T-helper 9 cell (primary cell): ENCODE measurements at places on chromosomes 3 and 15.

DNA sequence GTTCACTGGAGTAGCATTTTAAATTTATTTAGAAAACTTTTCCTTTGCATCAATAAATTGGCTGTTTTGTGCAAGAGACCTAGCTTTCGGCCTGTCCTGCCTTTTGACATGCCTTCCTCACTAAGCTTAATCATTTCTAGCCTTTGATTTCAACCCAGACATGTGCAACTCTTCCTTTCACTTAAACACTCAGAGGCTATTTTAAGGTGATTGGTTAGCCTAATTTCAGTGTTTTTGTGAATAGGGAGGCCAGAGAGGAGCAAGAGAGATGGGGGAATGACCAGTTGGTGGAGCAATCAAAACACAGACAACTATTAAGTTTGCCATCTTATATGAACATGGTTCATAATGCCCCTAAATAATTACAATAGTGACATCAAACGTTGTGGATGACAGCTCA lies 333.4 kb downstream of the SLC9A9 start:
- DNase-seq = no peak

- DNase-seq = no peak
Observed at GRCh38 chr3:42702066-42702951, at the start of gene HHATL. HHATL (minus strand) TSS chr3:42702798; CDS start chr3:42700826, 1,972 bp downstream.

DNA sequence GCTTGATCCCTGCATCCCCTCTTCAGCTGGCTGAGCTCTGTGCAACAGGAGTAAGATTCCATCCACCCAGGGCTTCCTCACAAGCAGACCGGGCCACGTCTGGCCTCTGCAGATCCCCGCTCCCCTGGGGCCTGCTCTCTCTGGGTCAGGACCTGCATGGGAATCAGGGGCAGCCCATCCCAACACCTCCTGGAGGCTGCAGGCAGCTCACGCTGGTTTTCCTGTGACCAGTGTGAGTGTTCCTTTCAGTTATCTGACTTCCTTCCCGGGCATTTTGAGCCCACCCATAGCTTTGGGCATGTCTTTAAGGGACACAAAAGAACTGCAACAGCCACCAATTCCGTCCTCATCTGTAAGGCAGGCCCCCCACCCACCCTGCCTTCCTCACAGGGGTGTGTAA lies 16.3 kb downstream of the NUP210 start:
- no peak for DNase-seq

DNA sequence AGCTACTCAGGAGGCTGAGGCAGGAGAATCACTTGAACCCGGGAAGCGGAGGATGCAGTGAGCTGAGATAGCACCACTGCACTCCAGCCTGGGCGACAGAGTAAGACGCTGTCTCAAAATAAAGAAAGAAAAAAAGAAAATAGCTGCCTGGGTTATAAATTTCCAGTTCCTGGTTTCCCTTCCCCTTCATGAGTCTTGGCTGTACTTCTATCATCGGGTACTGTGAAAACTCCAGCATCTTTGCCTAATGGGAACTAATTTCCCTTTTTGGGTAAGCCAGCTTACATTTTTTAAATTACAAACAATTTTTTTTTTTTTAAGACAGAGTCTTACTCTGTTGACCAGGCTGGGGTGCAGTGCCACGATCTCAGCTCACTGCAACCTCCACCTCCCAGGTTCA lies 15.0 kb downstream of the DENND4A start:
- DNase-seq = no peak
